ENCODE measurements at places on chromosomes 2 and 18.
A peak's percentile ranks its signal among the peaks of the same experiment; 100 is the strongest.

DNA sequence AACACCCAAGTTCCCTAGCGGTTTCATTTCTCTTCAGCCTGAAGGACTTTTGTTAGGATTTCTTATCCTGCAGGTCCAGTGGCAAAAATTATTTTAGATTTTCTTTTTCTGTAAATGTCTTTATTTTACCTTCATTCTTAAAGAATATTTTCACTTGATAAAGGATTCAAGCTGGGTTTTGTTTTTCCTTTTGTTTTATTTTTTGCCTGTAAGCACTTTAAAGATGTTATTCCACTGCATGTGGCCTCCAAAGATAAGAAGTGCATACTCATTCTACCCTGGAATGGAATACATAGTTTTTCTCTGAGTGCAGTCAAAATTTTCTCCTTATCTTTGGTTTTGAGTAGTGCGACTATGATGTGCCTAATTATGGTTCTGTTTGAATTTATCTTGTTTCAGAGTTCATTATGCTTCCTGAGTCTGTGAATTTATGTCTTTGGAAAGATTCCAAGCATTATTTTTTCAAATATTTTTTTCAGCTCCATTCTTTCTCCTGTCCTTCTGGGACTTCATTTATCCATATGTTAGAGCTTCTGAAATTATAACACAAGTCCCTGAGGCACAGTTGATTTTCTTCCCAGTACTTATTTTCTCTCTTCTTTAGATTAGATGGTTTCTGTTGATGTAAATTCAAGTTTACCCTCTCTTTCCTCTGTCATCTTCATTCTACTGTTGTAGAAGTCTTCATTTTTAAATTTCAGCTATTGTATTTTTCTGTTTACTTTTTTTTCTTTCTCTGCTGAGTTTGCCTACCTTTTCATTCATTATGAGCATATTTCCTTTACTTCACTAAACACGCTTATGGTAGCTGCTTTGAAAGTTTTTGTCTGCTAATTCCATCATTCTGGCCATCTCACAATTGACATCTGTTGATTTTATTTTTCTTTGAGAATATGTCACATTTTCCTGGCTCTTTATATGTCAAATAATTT is 69.6 kb downstream of the MAPRE2 start:
- H3K36me3 ChIP-seq: peaks cover 41% of the 10 kb centered on the region
- no peak overlapping the region for H3K27ac ChIP-seq
- H3K4me3 ChIP-seq: no peak overlapping the region
- DNase-seq: no peak
- H3K4me1 ChIP-seq: peaks cover 23% of the 10 kb centered on the region

DNA sequence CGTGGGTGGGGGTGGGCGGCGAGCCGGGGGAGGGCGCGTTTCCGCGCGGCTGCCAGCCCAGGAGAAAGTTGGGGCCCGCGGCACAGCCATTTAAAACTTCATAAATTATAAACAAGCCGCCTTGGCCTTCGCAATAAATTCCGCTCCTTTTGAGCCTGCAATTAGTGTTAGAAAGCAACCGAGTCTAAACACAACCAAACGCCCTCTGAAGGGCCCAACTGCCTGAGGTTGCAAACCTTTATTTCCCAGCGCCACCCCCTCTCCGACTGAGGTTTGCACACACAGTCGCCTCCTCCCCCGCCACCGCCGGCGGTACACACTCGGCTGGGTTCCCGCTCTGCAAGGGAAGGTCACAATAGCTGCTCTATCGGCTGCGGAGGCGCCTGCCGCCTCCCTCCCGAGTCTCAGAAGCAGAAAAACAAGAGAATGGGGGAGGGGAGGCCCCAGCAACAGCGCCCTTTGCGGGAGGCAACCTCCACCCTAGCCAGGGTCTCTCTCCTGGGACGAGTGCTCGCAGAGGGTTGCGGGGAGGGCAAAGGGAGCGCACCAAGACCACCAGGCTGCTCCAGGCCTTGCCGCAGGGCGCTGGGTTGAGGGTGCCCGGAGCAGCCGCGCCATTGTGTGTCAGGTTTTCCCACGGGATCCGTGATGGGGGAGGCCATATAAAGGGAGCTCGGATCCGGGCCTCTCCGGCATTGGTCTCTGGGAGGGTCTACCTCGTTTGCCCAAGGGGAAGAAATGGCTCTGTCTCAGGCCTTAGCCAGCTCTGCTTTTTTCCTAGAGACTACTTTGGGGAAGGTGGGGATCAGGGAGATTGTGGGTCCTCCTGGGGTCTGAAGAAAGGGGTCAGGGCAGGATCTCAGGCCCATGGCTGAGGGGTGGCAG is 13.4 kb upstream of the HOXD1 start:
- H3K4me3 ChIP-seq: no peak overlapping the region
- DNase-seq: no peak
- H3K4me1 ChIP-seq: peaks cover 8% of the 10 kb centered on the region
- peaks cover 1% of the 10 kb centered on the region for H3K36me3 ChIP-seq
- peak overlapping the region; percentile 2 for H3K27ac ChIP-seq
- H3K27me3 ChIP-seq: peaks cover 86% of the 10 kb centered on the region

DNA sequence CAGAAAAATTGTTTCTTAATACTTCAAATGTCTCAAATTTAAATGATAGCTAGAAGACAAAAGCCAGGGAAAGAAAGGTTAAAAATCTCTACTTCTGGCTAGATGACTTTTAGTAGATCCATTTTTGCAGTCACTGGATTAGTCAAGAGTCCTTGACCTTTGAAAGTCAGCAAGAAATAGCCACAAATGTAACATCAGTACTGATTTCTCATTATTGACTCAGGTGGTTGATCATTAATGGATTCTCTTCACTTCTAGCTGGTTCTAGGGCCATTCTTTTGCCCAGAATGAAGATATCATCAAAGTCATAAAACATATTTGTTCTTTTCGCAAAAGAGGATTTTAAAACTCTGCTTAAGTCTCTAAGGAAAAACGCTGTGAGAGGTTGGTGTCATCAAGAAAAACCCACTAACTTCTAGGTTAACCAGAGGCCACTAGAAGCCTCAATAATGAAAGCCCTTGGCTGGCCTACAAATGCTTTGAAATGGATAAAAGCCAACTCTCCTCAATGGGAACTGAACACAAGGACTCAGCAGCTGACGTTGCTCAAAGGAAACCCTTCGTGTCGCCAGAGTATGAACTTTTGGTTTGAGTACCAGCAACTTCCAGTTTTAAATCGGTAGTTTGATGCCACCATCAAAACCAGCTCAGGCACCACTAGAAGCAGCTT is 66.3 kb downstream of the IRS1 start:
- no peaks in the 10 kb centered on the region for H3K36me3 ChIP-seq
- H3K4me3 ChIP-seq: no peak overlapping the region
- peaks cover 4% of the 10 kb centered on the region for H3K4me1 ChIP-seq
- no peak for DNase-seq
- H3K27ac ChIP-seq: no peak overlapping the region
- no peaks in the 10 kb centered on the region for H3K27me3 ChIP-seq

- peak overlapping the region; percentile 21 for H3K4me3 ChIP-seq
- peaks cover 9% of the 10 kb centered on the region for H3K36me3 ChIP-seq
- DNase-seq: no peak
Observed at GRCh38 chr2:45700407-45701013, 49.0 kb downstream of the PRKCE start.

- no peak for DNase-seq
- H3K4me1 ChIP-seq: no peaks in the 10 kb centered on the region
- H3K36me3 ChIP-seq: peaks cover 2% of the 10 kb centered on the region
- H3K4me3 ChIP-seq: no peak overlapping the region
- H3K27me3 ChIP-seq: no peaks in the 10 kb centered on the region
Observed at GRCh38 chr18:12556946-12557806, 100.7 kb downstream of the SPIRE1 start.

DNA sequence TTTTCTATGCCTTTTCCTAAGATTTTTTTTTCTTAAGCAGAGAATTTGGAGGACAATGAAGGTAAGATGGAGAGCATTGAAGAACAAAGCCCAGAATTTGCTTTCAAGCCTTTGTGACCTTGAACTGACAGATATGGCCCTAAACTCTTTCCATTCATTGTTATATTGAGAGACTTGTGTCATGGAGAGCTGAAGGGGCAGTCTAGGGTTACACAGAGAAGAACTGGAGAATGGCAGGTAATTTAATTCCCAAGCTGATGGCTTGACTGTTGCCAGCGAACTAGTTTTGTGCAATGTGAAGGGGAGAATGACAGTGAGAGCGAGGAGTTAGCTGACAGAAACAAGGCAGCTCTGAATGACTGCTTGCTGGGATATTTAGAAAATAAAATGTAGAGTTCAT is 1344.2 kb downstream of the LRP1B start:
- H3K36me3 ChIP-seq: no peaks in the 10 kb centered on the region
- no peaks in the 10 kb centered on the region for H3K27me3 ChIP-seq
- no peak for DNase-seq
- H3K27ac ChIP-seq: no peak overlapping the region

DNA sequence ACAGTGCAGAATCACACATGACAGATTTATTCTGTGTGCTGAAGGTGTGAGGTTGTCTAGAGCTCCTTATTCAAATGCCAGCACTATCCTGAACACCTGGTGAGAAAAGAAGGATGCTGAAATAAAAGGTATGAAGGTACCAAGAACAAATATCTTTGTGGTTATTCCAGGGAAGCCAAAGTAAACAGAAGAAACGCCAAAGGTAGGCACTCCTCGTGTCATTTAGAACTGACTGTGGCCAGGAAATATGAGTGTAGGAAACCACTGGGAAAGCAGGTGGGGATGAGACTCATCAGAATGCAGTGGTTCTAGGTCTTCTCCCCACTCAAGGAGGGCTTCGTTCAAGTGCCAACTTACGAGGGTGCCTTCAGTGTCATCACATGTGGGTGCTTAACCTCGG is 80.8 kb downstream of the KIF5C start:
- H3K36me3 ChIP-seq: no peaks in the 10 kb centered on the region
- no peak overlapping the region for H3K4me3 ChIP-seq
- H3K4me1 ChIP-seq: no peaks in the 10 kb centered on the region
- no peak overlapping the region for H3K27ac ChIP-seq

- no peak overlapping the region for H3K27ac ChIP-seq
- H3K4me3 ChIP-seq: no peak overlapping the region
- no peak for DNase-seq
- no peaks in the 10 kb centered on the region for H3K4me1 ChIP-seq
Observed at GRCh38 chr2:218427741-218428140, 8.8 kb downstream of the VIL1 start.

- no peaks in the 10 kb centered on the region for H3K27me3 ChIP-seq
- no peak overlapping the region for H3K27ac ChIP-seq
- peaks cover 24% of the 10 kb centered on the region for H3K36me3 ChIP-seq
- DNase-seq: no peak
Observed at GRCh38 chr18:76483780-76484179, 11.3 kb downstream of the ZNF516 start.

All from stimulated activated naive B cell treated with anti-CD40 and anti-IgM and Interleukin-4, amounts not matched to agents 10 μg/mL and 1 μg/mL and 100 μg/mL, for 72 hours (primary cell).